Heart right ventricle (tissue), 16 donors: ENCODE measurements at places on chromosomes 12 and 14. TPM values are rescaled to one million over a fixed set of nuclear protein-coding genes. Genes with fewer than 3 reads are reported as not detected.

The C12orf75 gene
- total RNA-seq, result 4.9 TPM

The ATG2B gene
- 11.7 TPM for total RNA-seq

The TPI1 gene
- 821 TPM for total RNA-seq

The FSCB gene
- not detected for total RNA-seq

- no peak overlapping the region for H3K4me3 ChIP-seq
- no peaks in the 10 kb centered on the region for H3K36me3 ChIP-seq
- H3K4me1 ChIP-seq, result peaks cover 6% of the 10 kb centered on the region
- no peak overlapping the region for H3K27ac ChIP-seq
- H3K27me3 ChIP-seq, result peaks cover 16% of the 10 kb centered on the region
- DNase-seq, result no peak
Measured at GRCh38 chr14:96251656-96252155, 4.3 kb upstream of the BDKRB1 start.

GRCh38 chr12:126160912-126161311 lies 1095.7 kb downstream of the AACS start:
- H3K27me3 ChIP-seq, result no peaks in the 10 kb centered on the region
- H3K4me1 ChIP-seq, result no peaks in the 10 kb centered on the region
- no peak overlapping the region for H3K27ac ChIP-seq
- no peaks in the 10 kb centered on the region for H3K36me3 ChIP-seq
- DNase-seq, result no peak

- no peaks in the 10 kb centered on the region for H3K27me3 ChIP-seq
- H3K36me3 ChIP-seq, result no peaks in the 10 kb centered on the region
- no peaks in the 10 kb centered on the region for H3K4me1 ChIP-seq
- H3K27ac ChIP-seq, result no peak overlapping the region
Measured at GRCh38 chr14:22465201-22465840, 123.7 kb downstream of the DAD1 start.

- no peaks in the 10 kb centered on the region for H3K27me3 ChIP-seq
- H3K36me3 ChIP-seq, result no peaks in the 10 kb centered on the region
- H3K4me3 ChIP-seq, result no peak overlapping the region
- H3K27ac ChIP-seq, result no peak overlapping the region
Measured at GRCh38 chr12:28164644-28165275, 25.5 kb upstream of the CCDC91 start.

GRCh38 chr12:27965411-27965810 lies 7.1 kb downstream of the PTHLH start:
- no peaks in the 10 kb centered on the region for H3K36me3 ChIP-seq
- no peak for DNase-seq
- peaks cover 44% of the 10 kb centered on the region for H3K27me3 ChIP-seq
- no peak overlapping the region for H3K27ac ChIP-seq

DNA sequence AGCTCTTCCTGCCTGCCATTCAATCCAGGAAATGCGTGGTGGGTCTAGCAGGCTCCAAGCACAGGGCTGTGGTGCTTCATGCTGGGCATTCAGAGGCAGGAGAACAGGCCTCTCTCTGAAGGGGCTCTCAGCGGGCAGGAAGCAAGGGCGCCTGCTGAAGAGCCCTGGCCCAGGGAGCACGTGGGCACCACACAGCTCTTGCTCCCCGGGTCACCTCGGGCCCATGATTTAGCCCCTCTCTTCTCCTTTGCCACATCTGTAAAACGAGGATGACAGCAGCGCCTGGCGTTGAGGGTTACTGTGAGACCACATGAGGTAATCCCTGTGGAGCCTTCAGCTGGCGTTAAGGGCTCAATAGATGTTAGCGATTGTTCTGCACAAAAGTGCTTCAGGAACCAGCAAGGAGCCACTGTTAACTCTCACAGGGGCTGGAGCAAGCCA lies 37.6 kb upstream of the SPTLC2 start:
- no peak overlapping the region for H3K27ac ChIP-seq
- H3K4me1 ChIP-seq, result peaks cover 27% of the 10 kb centered on the region
- DNase-seq, result no peak
- H3K27me3 ChIP-seq, result no peaks in the 10 kb centered on the region

DNA sequence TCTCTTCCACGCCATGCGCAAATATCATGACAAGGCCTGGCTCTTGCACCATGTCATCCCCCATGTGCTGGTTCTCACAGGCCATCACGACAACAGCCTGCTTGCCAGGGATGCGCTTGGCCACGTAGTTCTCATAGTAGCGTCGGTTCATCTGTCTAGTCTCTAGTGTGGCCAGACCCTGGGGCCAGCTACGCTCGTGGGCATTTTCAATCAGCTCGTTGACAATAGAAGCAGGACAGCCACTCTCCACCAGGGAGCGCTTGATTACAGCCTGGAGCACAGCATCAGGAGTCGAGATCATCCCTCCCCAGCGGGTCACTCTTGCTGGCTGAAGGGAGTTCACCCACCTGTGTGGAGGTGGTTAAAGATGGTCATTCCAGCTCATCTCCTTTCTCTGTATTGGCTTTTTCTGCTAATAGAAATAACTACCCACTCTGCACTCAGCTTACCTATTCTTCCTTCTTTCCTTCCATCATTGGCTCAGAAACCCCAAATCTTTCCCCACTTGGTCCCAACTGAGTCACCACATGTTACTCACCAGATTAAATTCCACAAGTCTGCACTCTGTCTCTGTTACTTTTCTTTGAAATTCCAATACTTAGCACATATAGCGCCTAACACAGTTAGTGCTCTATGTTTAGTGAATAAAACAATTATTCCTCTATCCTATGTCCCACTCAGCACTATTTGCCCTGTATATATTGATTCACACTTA lies 15.1 kb downstream of the RNF41 start:
- H3K36me3 ChIP-seq, result peaks cover 49% of the 10 kb centered on the region
- peak; percentile 55 for DNase-seq
- no peak overlapping the region for H3K4me3 ChIP-seq
- peaks cover 3% of the 10 kb centered on the region for H3K4me1 ChIP-seq
- H3K27me3 ChIP-seq, result no peaks in the 10 kb centered on the region
- no peak overlapping the region for H3K27ac ChIP-seq

DNA sequence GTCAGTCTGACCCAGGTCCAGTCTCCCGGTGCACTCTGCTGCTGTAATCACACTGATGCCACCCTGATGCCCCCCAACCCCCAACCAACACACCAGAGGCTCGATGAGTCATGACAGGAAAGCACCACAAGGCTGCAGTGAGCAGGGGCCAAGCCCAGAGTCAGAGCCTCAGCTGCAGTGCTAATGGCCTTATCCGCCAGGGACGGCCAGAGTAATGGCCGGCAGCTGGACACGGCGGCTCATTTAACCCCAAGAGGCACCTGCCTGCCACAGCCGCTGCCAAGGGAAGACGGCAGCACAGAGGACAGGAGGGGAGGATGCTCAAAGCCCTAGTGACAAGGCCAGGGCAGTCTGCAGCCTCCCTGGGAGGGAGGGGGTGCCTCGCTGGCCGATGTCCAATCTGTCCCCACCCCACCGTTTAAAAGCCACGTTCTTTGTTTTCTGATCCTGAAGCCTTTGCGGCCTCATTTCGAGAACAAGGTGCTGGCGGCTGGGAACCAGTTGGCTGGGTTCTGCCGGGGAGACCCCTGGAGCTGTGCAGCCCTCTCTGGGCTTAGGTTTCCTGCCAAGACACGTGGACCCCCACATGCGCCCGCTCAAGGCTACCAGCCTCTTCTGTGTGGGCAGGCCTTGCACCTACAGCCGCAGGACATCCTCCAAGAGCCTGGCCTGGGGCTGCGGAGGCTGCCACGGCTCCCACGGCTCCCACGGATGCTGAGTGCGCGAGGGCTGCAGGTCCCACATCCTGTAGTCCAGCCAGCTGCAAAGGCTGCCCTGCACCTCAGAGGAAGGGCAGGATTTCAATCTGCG lies 13.1 kb downstream of the CCDC85C start:
- H3K4me1 ChIP-seq, result peaks cover 90% of the 10 kb centered on the region
- no peak overlapping the region for H3K4me3 ChIP-seq
- no peak overlapping the region for H3K27ac ChIP-seq
- no peaks in the 10 kb centered on the region for H3K27me3 ChIP-seq

- H3K27me3 ChIP-seq, result no peaks in the 10 kb centered on the region
- peaks cover 6% of the 10 kb centered on the region for H3K4me1 ChIP-seq
- no peak for DNase-seq
Measured at GRCh38 chr14:21213652-21214051, 55.6 kb downstream of the HNRNPC start.

DNA sequence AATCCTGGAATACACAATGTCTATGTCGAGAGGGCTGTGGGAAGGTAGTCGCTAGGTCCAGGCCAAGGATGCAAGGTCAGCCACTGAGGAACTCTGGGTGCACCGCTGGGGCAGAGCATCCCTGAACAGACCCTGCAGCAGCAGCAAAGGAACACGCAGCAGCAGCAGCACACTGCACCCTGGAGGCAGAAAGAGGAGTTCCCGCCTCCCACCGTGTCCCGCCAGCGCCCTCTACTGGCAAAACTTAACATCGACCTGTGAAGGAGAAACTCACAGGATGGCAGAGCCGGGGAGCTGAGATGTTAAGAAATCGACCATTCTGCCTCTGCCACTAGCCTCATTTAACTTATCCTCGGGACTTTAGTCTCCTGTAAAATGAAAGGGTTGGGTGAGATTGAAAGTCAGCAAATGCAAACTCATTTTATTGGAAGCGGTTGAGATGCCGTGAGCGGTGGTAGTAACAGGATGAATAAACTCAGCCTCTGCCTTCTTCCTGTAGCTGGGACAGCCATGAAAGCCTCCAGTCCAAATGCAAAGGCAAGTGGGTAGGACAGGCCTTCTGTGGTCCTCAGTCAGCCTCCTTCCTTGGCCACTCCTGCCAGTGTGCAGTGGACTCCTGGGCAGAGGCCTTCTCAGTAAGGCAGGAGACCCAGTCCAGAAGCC lies 45.6 kb downstream of the STAB2 start:
- no peak for DNase-seq
- no peak overlapping the region for H3K27ac ChIP-seq
- H3K4me3 ChIP-seq, result no peak overlapping the region
- no peaks in the 10 kb centered on the region for H3K36me3 ChIP-seq

DNA sequence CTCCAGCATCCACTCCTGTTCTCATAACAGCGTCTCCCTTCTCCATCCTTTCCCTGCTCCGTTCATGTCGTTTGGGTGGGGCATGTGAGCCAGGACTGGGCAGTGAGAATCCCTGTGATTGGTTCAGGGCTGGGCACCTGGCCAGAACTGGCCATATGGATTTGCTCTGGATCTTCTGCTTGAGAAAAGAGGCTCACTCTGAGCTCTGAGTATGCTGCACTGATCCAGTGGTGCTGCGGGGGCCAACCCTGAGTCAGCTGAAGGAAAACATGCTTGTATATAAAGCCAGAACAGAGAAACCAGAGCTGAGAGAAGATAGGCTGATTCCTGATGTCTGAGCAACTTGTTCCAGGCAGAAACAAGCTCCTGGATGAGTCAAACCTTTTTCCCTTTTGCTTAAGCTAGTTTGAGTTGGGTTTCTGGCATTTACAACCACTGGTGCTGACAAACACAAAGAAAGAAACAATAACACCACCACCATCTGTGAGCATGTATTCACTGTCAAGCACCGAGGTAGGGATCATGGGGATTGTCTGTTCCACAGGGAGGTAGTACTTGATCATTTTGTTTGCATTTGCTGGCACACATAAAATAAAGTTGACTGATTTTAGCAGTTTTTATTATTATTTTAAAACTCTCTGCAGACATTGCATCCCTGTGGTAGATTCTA lies 14.0 kb upstream of the HPD start:
- H3K36me3 ChIP-seq, result no peaks in the 10 kb centered on the region
- no peak overlapping the region for H3K27ac ChIP-seq
- peak; percentile 25 for DNase-seq
- H3K4me3 ChIP-seq, result no peak overlapping the region

DNA sequence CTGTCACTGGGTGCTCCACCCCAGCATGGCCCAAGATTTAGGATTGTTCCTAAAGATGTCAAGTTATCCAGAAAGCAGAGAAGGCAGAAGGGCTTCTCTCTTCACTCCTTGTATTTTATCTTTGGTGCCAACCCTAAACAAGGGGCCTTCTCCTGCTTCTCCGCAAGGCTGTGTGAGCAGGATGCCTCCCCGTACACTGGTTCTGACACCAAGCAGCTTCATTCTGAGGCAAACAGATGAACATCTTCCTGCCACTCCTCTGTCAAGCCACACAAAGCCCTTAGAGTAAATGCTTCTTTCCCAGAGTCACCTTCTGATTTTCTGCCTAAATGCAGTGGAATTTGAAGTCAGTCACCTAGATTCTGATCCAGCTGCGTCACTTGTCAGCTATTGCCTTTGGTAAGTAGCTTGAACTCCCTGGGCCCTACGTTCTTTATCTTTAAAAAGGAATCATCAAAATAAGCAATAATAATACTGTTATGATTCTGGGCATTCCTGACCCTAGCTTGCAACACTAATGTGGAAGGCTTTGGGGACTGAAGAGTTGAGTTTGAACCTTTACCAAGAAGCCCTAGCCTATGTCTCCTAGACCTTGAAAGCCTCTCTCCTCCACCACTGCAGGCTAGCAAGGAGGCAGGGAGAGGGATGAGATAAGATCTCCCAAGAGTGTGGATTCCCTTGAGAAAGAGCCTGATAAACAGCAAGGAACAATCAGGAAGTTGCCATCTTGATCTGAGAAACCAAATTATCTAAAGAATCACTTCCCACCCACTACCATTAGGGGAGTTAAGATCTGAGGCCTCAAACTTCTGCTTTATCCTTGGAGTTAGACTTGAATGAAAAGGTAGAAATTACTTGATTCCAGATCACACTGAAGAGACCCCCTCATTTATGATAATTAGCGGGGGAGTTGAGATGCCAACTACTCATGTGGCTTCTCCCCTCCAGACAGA lies 5.7 kb downstream of the KRT73 start:
- no peak overlapping the region for H3K4me3 ChIP-seq
- peaks cover 49% of the 10 kb centered on the region for H3K27me3 ChIP-seq
- H3K4me1 ChIP-seq, result no peaks in the 10 kb centered on the region
- no peaks in the 10 kb centered on the region for H3K36me3 ChIP-seq
- no peak overlapping the region for H3K27ac ChIP-seq

DNA sequence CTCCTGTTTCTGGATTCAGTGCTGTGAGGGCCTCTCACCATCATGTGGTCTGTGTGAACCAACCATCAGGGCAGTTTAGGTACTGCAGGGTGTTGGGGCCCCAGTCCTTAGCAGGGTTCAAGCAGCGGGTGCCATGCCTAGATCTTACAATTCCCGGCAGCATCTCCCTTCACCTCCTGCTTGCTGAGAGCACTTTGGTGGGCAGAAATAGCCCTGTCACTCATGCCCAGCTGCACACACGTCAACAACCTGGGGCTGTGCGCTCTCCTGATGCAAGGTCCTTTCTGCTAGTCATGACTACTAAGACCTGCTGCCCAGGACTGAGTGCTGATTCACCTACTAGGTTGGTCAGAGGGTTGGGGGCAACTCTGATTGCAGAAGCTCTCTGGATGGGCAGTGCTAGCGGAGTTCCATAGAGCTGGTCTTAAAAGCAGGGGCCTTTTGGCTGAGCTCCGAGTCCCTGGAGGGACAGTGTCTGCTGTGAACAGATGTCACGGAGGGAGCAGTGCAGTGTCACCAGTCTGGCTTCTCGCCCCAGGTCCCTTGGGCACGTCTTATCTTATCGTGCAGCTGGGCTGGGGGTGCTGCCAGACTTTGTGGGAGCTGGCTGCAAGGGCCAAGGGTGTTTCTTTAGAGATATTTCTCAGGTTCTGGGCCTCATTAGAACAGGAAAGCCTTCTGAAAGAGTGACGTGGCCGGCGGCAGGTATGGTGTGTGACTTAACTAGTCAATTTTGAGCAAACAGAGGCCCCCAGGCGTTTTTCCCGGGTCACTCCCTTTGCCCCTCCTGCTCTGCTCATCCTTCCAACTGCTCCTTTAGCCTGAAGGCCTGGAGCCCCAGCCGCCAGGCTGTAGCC lies 71.8 kb downstream of the NINJ2 start:
- H3K27ac ChIP-seq, result peak overlapping the region; percentile 82
- H3K4me1 ChIP-seq, result peaks cover 14% of the 10 kb centered on the region
- H3K4me3 ChIP-seq, result no peak overlapping the region
- H3K27me3 ChIP-seq, result no peaks in the 10 kb centered on the region
- DNase-seq, result peak; percentile 89

GRCh38 chr14:48417715-48418500 lies 742.5 kb upstream of the MDGA2 start:
- H3K27ac ChIP-seq, result no peak overlapping the region
- no peak overlapping the region for H3K4me3 ChIP-seq
- H3K27me3 ChIP-seq, result no peaks in the 10 kb centered on the region
